ENCODE measurements at places on chromosomes 1 and 21. TPM values are rescaled to one million over a fixed set of nuclear protein-coding genes. Genes with fewer than 3 reads are reported as not detected.

Gene C8B
- not detected for total RNA-seq

DNA sequence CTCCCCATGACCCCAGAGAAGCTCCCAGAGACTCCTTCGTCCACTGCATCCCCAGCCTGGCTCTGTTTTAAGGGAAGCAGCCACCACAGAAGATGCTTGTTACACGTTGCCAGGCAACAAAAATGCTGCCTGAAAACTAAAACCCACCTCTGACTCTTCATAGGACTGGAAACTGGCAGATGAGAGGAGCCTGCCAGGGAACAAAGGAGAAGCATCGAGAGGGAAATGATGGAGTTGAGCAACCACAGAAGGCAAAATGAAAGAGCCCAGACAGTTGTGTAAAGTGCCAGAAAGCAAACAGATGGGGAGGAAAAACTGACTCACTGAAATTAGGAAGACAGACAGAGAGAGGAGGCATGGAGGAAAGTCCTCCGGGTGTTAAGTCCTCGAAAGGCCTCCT is 118.4 kb downstream of the KCNN3 start:
- DNase-seq, result peak; percentile 90

GRCh38 chr1:20654104-20654690 is 7.0 kb downstream of the DDOST start:
- peak; percentile 37 for DNase-seq

Gene FAM43B
- total RNA-seq, result 0.90 TPM
